ENCODE measurements at places on chromosomes 2 and 18.

DNA sequence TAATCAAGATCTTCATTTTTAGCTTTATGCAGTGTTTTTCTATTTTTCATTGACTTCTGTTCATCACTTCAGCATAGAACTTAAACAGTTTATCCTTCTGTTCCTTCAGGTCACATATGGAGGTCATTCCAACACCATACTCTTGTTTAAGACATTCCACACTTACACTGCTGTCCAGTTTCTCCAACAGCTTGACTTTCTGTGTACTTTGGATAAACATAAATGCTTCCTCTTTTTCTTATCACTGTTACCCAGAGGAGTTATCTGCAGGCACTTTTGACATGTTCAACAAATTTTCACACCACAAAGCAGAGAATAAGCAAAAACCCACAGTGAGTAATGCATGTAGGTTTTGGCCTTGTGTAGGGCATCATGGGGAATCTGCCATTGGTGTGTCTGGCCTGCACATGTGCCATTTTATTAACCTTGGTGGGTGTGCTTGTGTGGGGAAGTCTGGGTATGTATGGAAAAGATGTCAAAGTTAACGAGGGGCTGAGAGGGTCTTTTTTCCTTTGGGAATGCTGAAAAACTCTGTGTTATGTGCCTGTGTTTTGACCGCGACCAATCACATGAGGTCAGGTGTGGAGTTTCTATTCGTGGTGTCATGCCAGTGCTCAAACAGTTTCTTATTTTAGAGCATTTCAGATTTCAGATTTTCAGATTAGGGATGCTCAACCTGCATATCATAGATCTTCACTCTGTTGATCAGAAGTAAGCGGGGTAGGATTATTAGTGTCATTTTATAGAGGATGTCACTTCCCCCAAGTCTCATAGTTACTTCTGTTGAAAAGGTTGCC, 53.9 kb upstream of the ACVR1 start:
- DNase-seq, result no peak

- no peak for DNase-seq
These were observed 24.7 kb upstream of the ALLC start for GRCh38 chr2:3633089-3633981.

DNA sequence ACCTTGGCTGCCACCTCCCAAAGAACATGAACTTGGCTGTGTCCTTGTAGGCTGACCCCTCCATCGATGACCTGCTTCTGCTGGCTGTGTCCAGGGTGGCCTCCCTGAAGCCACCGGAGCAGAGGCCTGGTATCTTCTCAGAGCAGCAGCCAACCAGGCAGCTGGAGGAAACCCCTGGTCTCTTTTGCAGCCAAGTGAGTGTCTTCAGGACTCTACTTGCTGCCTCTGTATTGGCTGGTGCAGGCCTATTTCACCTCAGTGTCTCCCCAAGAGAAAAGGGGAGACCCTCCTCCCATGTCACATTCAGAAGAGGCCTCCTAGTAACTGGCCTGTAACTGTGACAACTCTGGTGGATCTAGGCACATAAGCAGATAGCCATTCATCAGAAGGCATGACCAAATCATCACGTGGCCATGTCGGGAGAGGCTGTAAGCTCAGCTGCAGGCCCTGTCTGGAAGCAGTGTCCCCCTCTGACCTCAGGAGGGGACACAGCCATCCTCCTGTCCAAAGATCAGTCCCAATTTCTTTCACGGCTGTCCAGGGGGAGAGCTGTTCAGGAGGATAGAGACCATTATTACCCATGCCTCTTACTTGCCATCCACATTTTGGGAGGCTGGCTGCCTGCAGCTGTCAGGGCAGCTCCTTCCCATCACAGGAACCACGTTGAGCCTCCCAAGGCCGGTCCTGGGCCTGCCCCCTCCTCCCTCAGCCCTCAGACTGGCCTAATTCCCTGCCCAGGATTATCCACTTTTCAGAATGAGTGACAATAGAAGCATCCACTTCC, 20.9 kb upstream of the ROCK2 start:
- DNase-seq, result no peak

GRCh38 chr2:182240862-182241371, 185.9 kb downstream of the PDE1A start:
- DNase-seq, result no peak

DNA sequence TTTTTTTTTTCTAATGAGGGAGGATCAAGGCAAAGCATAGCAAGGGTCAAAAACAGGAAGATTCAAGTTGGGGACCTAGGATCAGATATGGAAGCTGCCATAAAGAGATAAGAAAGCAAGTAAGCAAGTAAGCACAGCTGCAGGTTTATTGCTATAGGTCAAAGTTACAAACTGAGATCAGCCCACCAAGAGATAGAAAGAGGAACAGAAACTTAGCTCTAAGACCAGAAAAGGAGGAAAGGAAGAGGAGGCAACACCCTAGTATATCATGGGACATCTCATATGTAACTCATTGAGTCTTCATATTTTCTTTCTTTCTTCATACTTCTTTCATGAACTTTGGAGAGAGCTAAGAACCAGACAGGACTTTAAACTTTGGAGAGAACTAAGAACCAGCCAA, 295.9 kb upstream of the CRIM1 start:
- DNase-seq, result no peak

- DNase-seq, result no peak
These were observed 543.5 kb downstream of the METTL4 start for GRCh38 chr18:2027756-2028155.

GRCh38 chr2:216765761-216766262, 70.5 kb upstream of the IGFBP5 start:
- no peak for DNase-seq

- no peak for DNase-seq
These were observed 1.4 kb downstream of the GMPPA start for GRCh38 chr2:219500135-219500534.

Measured in caudate nucleus (tissue), 63 donors.